Ascending aorta (tissue), 2 donors: ENCODE measurements at places on chromosomes 16 and 17.

DNA sequence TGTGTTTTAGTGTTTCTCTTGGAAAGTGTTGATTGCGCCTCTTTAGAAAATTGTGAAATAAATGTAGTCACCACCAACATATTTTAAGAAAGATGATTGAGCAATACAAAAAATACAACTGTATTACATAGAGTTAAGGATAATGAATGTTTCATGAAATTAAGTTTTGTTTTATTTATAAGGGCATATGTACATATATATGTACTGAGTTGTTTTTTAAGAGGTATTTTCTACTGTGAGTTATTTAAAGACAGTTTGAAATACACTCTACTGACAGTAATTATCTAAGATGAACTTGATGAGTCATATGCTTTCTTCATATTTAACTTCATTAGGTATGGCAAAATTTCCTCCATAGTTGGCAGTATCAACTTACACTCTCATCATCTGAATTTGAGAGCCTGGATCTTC, 411.7 kb downstream of the HS3ST3B1 start:
- DNase-seq: no peak

DNA sequence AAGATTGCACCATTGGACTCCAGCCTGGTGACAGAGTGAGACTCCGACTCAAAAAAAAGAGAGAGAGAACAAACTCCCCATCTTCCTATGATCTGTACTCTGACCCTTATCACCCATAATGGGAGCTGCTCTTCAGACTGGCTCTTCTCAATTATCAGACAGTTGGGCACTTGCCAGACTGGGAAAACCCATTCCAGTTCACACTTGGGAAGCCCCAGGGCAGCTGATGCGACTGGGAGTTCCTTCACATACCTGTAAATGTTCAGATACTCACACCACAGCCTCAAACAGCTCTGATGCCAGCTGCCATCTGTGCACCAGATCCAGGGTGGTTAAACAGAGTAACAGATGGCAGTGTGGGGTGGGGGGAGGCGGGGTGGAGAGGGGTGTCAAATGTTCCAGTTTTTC, 23.8 kb upstream of the TMEM101 start:
- DNase-seq: no peak

- DNase-seq: no peak
These were observed 6.3 kb upstream of the NETO2 start for GRCh38 chr16:47150067-47150466.

DNA sequence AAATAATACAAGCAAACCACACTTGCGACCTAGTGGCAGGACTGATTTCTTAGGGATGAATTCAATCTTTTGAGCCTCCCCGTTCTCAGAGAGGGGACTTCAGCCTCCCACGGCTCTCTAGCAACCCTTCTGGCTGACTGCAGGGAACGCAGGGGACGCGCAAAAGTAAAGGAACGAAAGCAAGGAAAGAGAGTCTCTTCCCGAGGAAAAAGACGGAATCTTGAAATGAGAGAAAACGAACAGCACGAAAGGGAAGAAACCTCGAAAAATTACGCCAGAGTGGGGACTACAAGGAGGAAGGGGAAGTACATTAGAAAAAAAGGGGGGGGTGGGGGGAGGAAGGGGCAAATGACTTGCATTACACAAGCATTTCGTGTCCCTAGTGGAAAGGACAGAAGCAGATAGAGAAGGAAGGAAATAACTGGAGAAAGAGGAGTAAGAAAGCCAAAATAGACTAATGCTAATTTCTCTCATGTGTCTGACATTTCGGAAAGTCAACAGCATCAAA, 1.2 kb downstream of the GRB2 start:
- no peak for DNase-seq

- DNase-seq: no peak
These were observed 959 bp downstream of the SSH2 start for GRCh38 chr17:29929006-29929532.

DNA sequence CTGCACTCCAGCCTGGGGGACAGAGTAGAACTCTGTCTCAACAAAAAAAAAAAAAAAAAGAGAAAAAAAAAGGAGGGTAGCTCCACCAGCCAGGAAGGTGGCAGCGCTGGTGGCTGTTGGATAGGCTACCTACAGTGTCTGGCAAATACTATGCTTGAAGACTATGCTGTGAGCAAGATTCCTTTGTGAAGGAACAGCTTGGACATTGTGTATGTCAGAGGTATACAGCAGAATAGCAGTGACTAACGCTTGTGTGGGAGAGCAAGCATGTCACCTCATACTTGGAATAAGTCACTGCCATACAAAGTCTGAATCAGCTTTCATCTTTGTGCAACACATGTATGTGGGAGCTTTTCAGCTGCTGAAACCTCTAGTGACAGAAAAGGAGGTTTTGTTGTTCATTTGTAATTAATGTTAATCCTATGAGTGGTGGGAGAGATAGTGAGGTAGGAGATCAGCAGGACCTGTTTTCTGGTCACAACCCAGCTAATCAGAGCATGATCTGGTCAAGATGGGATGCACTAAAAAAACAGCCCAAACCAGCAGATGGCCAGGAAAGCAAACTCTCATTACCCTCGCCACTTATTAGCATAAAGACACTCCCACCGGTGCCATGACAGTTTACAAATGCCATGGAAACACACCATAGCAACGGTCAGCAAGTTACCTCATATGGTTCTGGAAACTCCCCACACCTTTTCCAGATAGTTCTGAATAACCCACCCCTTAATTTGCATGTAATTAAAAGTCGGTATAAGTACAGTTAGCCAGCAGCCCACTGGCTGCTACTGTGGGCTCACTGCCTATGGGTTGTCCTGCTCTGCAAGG, 6.8 kb upstream of the ITGAD start:
- DNase-seq: no peak

DNA sequence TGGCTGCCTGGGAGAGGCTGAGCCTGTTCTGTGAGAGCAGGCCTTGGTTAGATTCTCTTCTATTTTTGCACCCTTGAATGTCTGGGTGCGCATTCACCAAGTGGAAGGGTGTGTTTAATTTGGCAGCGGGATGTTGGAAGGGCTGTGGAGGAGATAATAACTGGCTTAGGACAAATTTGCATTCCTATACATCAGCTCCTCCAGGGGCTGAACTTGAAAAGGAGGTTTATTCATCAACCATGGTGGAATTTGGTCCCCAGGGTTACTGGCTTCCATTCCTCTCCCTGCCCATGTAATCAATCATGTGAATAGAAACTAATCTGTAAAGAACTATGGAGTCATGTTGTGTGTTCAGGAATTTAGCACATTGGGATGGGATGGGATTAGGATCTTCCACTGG, 100.2 kb upstream of the FOXF1 start:
- no peak for DNase-seq

GRCh38 chr16:83433201-83433600, 374.6 kb upstream of the HSBP1 start:
- no peak for DNase-seq

- DNase-seq: no peak
These were observed 8.1 kb downstream of the NDE1 start for GRCh38 chr16:15658149-15658548.

GRCh38 chr17:40824015-40824832, 1.8 kb upstream of the KRT10 start:
- DNase-seq: no peak

GRCh38 chr17:11278186-11278991, 37.4 kb downstream of the SHISA6 start:
- DNase-seq: no peak

- DNase-seq: no peak
These were observed 10.8 kb upstream of the NAGLU start for GRCh38 chr17:42525221-42525620.

- DNase-seq: peak; percentile 94
These were observed 15.9 kb downstream of the B9D1 start for GRCh38 chr17:19346351-19347255.

GRCh38 chr16:78768718-78769117, 669.3 kb downstream of the WWOX start:
- no peak for DNase-seq

DNA sequence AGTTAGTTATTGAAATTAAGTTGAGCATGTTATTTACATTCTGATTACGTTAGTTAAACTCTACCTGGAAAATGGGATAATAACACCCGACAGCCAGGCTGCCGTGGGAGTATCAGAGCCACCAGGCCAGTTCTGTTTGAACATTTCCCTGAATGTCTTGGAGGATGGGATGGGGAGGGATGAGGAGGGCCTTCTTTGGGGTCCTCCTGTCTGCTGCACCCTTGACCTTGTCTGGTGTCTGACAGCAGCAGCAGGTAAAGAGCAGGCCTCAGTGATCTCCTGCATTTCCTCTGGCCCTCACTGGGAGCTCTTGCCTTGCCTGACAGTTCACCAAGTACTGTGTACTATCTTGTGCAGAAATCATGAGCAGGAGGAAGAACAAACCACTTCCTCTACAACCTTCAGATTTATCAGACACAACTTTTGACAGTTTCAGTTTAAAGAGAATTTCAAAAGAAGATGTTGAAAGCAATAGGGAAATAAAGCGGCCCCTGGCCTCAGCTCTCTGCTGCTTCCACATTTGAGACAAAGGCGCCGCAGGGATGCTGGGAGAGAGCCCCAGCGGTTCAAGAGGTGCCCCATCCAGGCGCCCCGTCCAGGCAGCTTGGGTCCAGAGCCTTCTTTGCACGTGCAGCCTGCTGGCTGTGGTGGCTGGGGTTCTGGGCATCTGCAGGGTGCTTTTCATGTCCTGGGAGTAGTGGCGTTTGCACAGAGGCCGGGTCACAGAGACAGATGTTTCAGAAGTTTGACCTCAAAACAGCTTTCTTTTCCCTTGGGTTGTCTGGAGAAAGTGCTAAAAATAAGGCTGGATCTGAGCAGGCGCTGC, 25.3 kb downstream of the CMIP start:
- no peak for DNase-seq

DNA sequence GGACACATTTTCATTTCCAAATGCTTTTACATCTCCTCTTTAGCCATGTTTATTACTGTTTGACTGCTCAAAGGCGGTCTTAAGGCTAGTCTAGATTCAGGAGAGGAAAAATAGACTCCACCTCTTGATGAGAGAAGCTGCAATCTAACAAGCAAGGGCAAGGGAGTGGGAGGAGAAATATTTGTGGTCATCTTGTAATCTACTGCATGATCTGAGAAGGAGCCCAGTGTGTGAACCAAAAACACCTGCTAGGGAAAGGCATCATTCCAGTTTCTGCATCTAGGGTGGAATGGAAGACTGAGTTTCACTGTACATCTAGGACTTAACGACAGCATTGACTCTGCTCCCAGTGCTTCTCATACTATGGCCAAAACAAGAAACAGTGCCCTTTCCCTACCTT, 232.2 kb upstream of the HS3ST3A1 start:
- no peak for DNase-seq

DNA sequence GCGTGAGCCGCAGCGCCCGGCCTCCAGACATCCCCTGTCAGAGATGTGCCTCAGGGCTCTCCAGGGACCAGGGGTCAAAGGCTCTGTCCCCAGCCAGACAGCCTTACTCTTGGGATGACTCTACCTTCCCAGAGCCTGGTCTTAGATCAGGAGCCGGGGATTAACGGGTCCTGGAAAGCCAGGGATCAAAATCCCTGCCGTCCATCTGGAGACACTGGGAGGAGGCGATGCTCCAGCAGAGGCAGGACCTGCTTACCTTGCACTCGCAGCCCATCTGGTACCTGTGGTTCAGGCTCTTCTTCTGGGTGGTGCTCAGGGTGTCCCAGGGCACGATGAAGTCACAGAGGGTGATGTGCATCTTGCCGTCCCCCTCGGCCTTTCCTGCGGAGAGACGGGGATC, 16.7 kb upstream of the USP36 start:
- no peak for DNase-seq

- no peak for DNase-seq
These were observed 725 bp upstream of the CACNA1H start for GRCh38 chr16:1152123-1152638.

GRCh38 chr17:16915752-16916556, 56.0 kb downstream of the TNFRSF13B start:
- peak; percentile 61 for DNase-seq

DNA sequence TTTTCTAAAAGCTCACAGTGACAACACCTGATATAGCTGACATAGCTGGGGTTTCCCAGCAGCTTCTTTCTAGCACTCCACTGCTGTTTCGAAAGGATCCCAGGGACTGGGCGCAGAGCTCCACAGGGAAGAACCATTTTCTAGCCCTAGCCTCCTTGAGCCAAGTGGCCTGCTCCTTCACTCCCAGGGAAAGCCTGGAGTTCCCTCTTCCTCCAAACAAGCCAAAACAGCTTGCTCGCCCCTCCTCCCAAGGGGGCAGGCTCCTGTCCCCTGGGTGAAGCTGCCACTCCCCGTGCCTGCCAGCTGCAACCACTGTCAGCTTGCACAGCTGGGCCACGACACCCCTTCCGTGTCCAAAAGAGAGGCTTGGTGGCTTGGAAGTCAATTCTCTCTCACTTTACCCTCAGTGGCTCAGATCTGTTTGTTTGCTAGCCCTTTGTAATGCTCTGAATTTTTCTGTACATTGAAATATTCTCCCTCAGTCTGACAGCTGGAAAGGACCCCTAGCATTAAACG, 59.8 kb downstream of the CYTH1 start:
- DNase-seq: no peak
